ENCODE measurements at places on chromosomes 6 and 20.

DNA sequence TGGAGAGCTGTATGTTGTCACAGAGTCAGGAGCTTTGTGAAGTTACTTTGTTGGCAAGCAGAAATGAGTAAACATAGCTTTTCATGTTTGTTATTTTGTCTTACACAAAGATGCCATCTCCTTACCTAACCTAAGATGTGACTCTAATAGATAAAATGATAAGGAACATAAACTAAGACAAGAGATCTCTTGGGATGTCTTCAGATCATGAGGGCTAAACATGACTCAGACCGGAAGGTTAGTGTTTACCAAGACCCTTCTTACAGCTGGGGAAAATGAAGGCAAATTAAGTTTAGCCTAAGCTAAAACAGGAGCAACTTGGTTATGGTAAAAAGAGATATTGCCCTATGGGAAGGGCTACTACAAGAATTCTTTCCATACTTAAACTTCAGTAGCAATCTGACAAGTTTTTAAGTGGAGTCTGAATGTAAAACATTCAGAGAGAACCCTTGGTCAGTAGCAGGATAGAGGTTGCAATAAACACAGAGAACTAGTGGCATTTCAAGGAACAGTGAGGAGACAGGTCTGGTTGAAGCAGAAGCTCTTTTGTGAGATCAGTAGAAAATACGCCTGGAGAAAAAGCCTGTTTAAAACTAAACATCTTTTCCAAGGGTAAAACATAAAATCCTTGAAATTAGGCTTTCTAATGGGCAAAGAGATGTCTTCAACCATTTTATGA, 29.9 kb downstream of the SGK1 start:
- DNase-seq: no peak

DNA sequence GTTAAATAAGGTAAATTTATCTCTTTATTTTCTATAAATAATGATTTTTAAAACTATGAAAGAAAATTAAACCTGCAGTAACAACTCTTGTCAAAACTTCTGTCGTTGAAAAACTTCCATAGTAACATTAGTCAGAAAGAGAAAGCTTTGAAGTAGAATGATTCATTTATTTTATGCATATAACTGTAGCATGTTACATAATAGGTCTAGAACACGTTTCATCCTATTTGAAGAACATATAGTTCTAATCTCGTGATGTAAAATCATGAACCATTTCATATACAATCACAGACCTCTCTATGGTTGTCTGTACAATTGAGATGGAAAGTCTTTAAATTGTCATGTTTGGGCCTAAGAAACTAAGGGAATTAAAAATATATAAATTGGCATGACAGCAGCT, 61.3 kb upstream of the MYLIP start:
- no peak for DNase-seq

- DNase-seq: no peak
These were observed 31.9 kb upstream of the EIF2S2 start for GRCh38 chr20:34143951-34144350.

DNA sequence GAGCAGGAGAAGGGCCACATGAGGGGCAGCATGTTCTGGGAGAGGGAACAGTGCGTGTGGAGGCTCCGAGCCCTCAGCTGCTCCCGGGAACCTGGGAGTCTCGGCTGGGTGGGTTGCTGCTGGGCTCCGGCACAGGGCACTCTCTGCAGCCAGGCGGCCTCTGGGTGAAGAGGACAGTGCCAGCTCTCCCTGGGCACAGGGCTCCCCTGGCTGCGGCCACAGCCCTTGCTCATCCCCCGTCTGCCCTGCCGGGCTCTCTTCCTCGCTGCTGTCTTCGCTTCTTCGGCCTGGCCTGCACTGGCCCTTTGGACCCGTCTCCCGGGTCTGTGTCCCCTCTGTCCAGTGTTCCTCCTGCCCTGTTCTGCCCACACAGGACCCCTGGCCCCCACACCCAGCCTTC, 48.2 kb downstream of the CDH4 start:
- no peak for DNase-seq

DNA sequence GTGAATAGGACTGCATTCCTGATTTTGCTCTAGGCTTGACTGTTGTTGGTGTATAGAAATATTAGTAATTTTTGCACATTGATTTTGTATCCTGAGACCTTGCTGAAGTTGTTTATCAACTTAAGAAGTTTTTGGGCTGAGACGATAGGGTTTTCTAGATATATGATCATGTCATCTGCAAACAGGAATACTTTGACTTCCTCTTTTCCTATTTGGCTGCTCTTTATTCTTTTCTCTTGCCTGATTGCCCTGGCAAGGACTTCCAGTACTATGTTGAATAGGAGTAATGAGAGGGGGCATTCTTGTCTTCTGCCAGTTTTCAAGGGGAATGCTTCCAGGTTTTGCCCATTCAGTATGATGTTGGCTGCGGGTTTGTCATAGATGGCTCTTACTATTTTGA, 13.4 kb downstream of the HLA-DOB start:
- no peak for DNase-seq

All from immature natural killer cell (primary cell).